ENCODE measurements at places on chromosomes 7 and 10. TPM values are rescaled to one million over a fixed set of nuclear protein-coding genes. Genes with fewer than 3 reads are reported as not detected.

PAX4 gene
- total RNA-seq, result not detected

GRCh38 chr10:117160567-117160966 is 22.5 kb upstream of the VAX1 start:
- no peak for DNase-seq
- peaks cover 22% of the 10 kb centered on the region for H3K4me1 ChIP-seq
- no peak overlapping the region for H3K4me3 ChIP-seq

- H3K36me3 ChIP-seq, result no peaks in the 10 kb centered on the region
- DNase-seq, result no peak
- no peak overlapping the region for H3K4me3 ChIP-seq
- H3K4me1 ChIP-seq, result no peaks in the 10 kb centered on the region
- H3K27ac ChIP-seq, result no peak overlapping the region
Measured at GRCh38 chr7:20013536-20013935, 203.6 kb downstream of the MACC1 start.

ITIH5 gene
- not detected for total RNA-seq

PILRA gene
- total RNA-seq, result 0.29 TPM

PSAP gene
- 133 TPM for total RNA-seq

GRCh38 chr7:70504254-70504653 is 627.7 kb upstream of the GALNT17 start:
- DNase-seq, result no peak
- no peaks in the 10 kb centered on the region for H3K36me3 ChIP-seq
- H3K27ac ChIP-seq, result no peak overlapping the region
- no peaks in the 10 kb centered on the region for H3K27me3 ChIP-seq
- no peaks in the 10 kb centered on the region for H3K4me1 ChIP-seq

GRCh38 chr10:47447705-47448104 is 36.2 kb downstream of the ANXA8 start:
- no peak overlapping the region for H3K27ac ChIP-seq
- peaks cover 3% of the 10 kb centered on the region for H3K36me3 ChIP-seq
- H3K27me3 ChIP-seq, result no peaks in the 10 kb centered on the region
- peaks cover 12% of the 10 kb centered on the region for H3K4me1 ChIP-seq
- no peak overlapping the region for H3K4me3 ChIP-seq

UCN3 gene
- not detected for total RNA-seq

DNA sequence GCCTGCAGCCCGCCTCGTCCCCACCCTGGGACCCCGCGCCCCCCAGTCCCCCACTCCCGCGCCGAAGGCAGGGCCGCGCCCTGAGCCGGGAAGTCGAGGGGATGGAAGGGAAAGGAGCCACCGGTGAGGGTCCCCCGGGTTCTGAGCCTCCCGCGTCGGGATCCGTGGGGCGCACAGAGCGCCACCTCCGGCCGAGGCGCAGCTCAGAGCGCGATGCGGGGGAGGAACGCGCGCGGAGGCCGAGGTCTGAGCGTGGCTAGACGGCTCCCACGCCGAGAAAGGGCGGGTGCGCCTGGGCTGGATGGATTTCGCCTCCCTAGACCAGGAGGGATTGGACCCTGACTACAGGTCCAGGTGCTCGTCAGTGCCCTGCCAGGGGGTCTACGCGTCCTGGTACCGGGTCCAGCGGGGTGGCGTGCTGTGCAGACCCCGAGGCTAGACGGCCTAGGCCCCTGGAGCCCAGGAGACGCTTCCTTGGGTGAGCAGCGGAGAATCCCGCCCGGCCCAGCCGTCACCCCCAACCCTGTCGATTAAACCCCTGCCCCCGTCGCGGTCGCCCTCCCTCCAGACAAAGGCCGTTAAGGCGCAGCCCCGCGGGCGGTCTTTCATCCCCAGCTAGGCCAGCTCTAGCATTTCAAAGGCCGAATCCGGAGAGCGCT is 986 bp upstream of the PDGFA start:
- H3K36me3 ChIP-seq, result no peaks in the 10 kb centered on the region
- peaks cover 26% of the 10 kb centered on the region for H3K27me3 ChIP-seq
- H3K4me3 ChIP-seq, result no peak overlapping the region

DNA sequence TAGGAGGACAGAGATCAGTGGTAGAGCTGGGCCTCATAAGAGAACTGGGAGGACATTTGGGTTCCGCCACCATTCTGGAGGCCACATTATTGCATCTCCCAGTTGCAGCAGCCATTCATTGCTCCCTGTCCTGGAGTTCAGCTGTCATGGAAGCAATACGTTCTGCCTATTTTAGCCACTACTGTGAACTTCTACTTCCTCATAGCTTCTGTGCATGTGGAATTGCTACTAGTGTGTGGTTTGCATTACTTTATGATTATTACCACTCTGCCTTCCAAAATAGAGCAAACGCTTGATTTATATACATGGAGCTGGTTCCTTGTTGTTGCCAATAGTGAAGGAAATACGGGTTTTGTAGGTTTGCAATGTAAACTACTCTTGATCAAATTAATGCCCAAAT is 47.2 kb upstream of the PLPP4 start:
- H3K4me1 ChIP-seq, result no peaks in the 10 kb centered on the region
- H3K36me3 ChIP-seq, result no peaks in the 10 kb centered on the region
- DNase-seq, result no peak
- no peak overlapping the region for H3K27ac ChIP-seq

DNA sequence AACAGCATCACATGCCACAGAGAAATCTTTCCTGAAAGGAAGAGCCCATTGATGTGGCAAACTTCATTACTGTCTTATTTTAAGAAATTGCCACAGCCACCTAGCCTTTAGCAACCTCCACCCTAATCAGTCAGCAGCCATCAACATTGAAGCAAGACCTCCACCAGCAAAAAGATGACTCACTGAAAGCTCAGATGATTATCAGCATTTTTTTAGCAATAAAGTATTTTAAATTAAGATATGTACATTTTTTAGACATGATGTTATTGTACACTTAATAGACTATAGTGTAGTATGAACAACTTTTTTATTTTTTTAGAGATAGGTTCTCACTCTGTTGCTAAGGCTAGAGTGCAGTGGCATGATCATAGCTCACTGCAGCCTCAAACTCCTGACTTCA is 14.8 kb downstream of the STEAP1B start:
- H3K4me3 ChIP-seq, result no peak overlapping the region
- DNase-seq, result no peak
- H3K4me1 ChIP-seq, result peaks cover 7% of the 10 kb centered on the region
- H3K27ac ChIP-seq, result no peak overlapping the region
- H3K27me3 ChIP-seq, result no peaks in the 10 kb centered on the region

UTF1 gene
- total RNA-seq, result not detected

- H3K4me3 ChIP-seq, result no peak overlapping the region
- no peak overlapping the region for H3K27ac ChIP-seq
- no peaks in the 10 kb centered on the region for H3K27me3 ChIP-seq
Measured at GRCh38 chr10:56139405-56139804, 221.7 kb downstream of the ZWINT start.

DNA sequence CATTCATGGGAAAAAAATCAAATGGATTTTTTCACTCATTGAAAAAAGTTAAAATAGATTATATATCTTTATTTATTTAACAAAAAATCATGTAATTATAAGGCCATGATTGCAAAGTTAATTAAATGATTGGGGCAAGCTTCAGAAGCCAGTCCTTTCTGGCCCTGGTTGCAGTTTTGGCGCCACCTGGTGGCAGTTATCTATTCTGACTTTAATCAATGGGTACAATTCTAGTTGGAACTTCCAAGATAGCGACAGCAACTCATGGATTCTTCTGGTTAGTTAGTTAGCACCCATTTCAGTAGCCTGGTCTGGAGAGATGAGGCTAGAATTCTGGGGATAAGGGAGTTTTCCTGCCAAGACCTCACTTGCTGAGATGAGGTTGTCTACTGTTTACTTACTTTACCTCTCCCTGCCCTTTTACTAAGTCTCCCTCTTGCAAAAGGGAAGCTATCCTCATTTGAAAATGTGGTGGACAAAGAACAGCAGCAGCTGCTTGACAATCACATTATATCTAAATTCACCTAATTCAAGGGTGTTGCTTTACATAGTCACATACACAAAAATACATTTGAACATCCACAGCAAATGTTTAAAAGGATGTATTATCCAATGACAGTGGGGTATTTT is 42.3 kb downstream of the NOC3L start:
- DNase-seq, result peak; percentile 79
- no peak overlapping the region for H3K4me3 ChIP-seq
- no peak overlapping the region for H3K27ac ChIP-seq
- peaks cover 11% of the 10 kb centered on the region for H3K36me3 ChIP-seq
- H3K27me3 ChIP-seq, result no peaks in the 10 kb centered on the region
- H3K4me1 ChIP-seq, result no peaks in the 10 kb centered on the region

HOXA11 gene
- not detected for total RNA-seq

- H3K27ac ChIP-seq, result no peak overlapping the region
- DNase-seq, result no peak
- no peaks in the 10 kb centered on the region for H3K36me3 ChIP-seq
- peaks cover 3% of the 10 kb centered on the region for H3K27me3 ChIP-seq
- H3K4me1 ChIP-seq, result no peaks in the 10 kb centered on the region
Measured at GRCh38 chr10:1602037-1602484, 135.3 kb downstream of the ADARB2 start.

TSPAN12 gene
- not detected for total RNA-seq

GRCh38 chr10:6988654-6989053 is 408.6 kb upstream of the PRKCQ start:
- peak; percentile 17 for DNase-seq
- no peaks in the 10 kb centered on the region for H3K27me3 ChIP-seq
- no peak overlapping the region for H3K27ac ChIP-seq
- peaks cover 6% of the 10 kb centered on the region for H3K4me1 ChIP-seq
- H3K36me3 ChIP-seq, result no peaks in the 10 kb centered on the region

Data from activated naive CD4-positive, alpha-beta T cell treated with anti-CD3 and anti-CD28 coated beads for 36 hours (primary cell).